ENCODE measurements at places on chromosomes 3 and 15.

GRCh38 chr3:49058011-49058410 is 28.8 kb upstream of the IMPDH2 start:
- no peak for DNase-seq

GRCh38 chr3:187982142-187982541 is 171.8 kb upstream of the LPP start:
- peak; percentile 48 for DNase-seq

- DNase-seq: no peak
Measured at GRCh38 chr15:77823736-77824135, 191.0 kb upstream of the LINGO1 start.

- DNase-seq: peak; percentile 88
Measured at GRCh38 chr3:57006949-57007419, 53.5 kb upstream of the SPATA12 start.

DNA sequence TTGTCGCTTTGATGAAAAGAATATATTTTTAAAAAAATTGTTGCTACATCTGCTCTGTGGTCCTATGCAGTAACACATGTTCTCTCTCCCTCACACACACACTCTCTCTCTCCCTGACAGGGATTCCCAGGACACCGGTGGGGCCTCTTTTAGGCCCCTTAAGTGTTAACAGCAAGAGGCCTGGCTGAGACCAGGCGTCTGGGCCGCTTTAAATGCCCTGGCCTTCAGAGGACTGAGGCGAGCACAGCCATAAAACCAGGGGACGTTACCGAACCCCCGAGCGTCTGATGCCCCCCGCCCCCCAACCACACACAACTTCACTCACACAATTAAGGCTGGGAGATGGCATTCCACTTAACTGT is 1.7 kb downstream of the BNC1 start:
- no peak for DNase-seq

DNA sequence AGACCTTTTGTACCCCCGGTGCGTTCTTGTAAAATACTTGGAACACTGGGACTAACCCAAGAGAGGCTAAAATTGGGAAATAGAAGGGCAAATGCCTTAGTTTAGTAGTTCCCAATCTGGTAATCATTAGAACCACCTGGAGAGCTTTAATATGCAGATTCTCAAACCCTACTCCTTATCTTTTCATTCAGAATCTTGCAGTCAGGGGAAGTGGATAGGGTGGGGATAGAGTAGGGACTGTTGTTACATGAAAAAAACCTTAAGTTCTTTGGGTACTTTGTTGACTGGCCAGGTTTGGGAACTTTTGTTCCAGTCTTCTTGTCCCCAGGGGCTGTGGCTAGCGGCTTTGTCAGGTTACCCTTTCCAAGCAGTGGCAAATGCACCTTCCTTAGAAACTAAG is 15.9 kb downstream of the MAPKBP1 start:
- no peak for DNase-seq

DNA sequence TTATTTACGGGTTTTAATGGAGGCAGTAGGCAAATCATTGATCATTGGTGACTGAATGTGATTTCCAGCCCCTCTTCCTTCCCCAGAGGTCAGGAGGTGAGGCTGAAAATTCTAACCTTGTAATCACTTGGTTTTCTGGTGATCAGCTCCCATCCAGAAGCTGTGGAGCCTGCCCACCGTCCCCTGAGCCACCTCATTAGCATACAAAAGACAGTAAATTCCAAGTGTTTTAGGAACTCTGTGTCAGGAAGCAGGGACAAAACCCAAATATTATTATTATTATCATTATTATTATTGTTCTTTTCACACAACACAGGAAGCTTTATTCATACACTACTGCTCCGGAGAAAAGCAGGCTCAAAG is 18.2 kb downstream of the FOXB1 start:
- no peak for DNase-seq

GRCh38 chr15:75211436-75212199 is 9.9 kb downstream of the C15orf39 start:
- DNase-seq: no peak

GRCh38 chr3:180704532-180704931 is 25.2 kb upstream of the CCDC39 start:
- DNase-seq: no peak

- no peak for DNase-seq
Measured at GRCh38 chr3:46734773-46735172, 17.1 kb upstream of the PRSS50 start.

GRCh38 chr15:51727141-51727897 is 10.1 kb downstream of the LYSMD2 start:
- DNase-seq: peak; percentile 24

DNA sequence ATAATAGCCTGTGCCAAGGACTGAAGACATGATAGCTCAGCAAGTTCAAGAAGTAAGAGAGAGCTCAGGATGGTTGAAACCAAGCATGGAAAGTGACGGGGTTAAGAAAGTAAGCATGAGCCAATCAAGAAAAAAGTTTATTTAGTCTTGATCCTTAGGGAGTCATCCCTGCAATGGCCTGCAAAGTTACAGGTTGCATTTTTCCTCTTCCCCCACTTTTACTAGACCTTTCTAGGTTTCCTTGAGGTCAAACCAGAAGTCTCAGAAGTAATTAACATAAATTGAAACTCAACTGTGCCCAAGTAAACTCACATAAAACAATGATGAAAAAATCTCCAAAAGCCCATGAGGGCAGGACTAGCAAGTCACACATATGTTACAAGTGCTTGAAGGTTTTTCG is 250.9 kb downstream of the MAGI1 start:
- no peak for DNase-seq

DNA sequence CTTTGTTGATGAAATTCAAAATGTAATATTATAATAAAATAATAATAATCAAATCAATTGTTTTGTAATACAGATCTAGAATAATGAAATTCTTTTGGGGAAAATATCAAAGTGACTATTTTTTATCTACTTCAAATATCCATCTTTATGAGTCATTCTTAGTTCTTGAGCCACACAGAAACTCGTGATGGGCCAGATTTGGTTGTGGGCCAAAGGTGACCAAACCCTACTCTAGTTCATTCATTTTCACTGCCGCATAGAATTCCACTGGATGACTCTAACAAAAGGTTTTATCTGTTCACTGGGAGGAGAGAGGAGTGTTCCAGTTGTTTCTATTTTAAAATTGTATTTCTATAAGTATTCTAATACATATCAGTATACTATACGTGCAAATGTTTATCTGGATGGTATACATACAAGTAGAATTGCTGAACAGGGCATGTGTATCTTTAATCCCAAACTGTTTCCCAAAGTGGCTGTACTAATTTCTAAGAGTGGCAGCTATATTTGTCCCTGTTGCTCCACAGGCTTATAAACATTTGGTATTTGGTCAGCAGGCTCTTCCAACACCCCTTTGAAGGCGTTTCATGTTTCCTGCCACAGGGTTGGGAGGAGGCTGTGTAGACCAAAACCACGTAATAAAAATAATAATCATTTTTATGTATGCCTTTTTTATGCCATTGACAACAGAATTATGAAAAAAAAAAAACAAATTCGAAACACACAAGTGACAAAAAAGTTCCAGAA is 7.3 kb upstream of the RTP3 start:
- DNase-seq: no peak

- peak; percentile 9 for DNase-seq
Measured at GRCh38 chr3:66413151-66413751, 87.6 kb downstream of the LRIG1 start.

- no peak for DNase-seq
Measured at GRCh38 chr3:122767540-122768372, 25.9 kb downstream of the HSPBAP1 start.

GRCh38 chr3:50445919-50446318 is 57.5 kb downstream of the CACNA2D2 start:
- DNase-seq: no peak

DNA sequence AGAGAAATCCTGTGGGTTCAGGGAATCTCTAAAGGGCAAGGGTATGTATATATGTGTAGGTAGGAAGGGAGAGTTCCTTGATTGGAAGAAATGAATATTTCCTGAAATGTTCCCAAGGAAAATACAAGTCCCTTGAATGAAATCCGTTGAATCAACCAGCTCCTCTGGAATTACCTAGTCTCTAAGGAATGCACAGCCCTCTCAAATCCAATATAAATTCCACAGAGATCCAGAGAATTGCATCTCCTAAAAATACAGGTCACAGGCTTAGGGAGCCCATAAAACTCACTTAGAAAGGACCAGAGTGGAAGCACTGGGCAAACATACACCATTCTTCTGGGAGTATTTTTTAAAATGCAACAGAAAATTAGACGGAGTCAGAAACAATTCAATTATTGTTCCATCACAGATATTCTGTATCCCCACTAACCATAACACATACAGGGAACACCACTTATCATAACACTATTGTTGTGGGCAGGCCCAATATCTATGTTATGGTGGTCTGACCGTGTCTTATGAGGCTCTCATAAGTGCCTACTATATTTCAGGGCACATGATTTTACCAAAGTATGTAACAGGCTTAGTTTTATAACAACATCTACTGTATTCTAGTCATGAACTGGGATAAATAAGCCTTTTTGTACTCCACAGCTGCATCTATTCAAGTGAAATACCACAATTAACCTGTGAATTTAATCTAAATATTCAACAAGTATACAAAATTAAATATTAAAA is 43.7 kb downstream of the IGSF11 start:
- no peak for DNase-seq

- no peak for DNase-seq
Measured at GRCh38 chr3:177611752-177612334, 414.6 kb upstream of the TBL1XR1 start.

DNA sequence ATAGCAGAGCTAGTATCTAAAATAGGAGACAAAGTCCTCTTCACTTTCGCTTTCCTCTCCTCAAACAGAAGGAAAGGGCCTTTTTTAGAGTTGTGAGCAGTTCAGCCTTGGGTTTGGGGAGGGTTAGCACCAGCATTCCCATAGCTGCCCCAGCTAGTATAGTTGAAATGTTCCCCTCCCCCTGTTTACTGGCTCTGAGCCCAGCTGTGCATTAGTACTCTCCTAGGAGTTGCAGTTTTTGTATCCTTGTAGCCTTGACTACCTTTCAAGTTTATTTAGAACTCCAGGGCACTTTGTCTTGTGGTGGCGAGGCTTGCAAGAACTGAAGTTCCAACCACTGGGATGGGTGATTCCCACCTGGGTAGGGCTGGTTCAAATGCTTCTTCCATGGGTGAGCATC is 245.1 kb upstream of the NAALADL2 start:
- peak; percentile 13 for DNase-seq

- peak; percentile 60 for DNase-seq
Measured at GRCh38 chr3:111315930-111316587, 225.9 kb upstream of the CD96 start.

- no peak for DNase-seq
Measured at GRCh38 chr15:81302701-81303109, 21.2 kb downstream of the STARD5 start.

DNA sequence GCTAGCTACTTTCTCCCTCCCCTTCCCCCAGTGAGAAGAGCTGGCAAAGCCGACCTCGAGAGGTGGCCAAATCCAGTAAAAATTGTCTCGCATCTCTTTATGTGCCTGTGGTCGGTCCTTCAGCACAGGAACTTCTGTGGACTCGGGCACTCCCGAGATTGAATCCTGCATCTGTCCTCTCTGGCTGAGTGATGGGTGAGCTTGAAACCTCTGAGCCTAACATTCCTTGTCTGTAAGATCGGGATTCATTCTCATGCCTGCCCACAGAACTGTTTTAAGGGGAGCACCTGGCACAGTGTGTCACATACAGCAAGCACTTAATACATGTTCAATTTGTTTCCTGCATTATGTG is 11.3 kb downstream of the CX3CR1 start:
- DNase-seq: no peak

DNA sequence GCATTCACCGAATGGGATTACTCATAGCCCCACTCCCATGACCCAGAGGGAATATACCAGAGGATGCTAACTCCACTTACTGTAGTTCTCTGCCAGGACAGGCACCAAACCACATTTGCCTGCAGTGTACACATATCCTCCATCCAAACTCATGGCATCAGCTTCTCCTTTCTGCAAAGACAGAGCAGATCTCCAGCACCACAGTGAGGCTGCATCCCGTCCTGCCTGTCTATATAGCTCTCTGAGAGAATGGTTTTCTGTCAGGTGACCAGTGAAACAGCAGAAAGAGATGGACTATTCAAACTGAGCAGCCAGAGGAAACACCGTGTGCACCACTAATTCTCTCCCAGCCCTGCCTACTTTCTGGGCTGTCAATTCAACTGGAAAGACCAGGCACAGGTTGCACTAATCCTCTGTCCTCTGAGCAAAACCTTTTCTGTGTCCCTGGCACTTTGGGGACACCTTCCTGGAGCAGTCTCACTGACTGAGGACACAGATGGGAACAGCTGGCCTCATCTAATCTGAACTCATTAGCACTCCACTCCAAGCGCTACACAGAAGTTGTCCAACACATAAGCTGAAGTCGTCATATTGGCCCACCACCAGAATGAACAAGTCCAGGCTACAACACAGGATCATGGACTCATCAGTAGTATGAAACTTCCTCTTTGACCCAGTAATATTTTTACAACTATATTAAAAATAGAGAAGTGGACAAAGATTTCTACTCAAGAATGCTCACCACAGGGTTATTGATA is 17.3 kb downstream of the LTF start:
- DNase-seq: no peak

DNA sequence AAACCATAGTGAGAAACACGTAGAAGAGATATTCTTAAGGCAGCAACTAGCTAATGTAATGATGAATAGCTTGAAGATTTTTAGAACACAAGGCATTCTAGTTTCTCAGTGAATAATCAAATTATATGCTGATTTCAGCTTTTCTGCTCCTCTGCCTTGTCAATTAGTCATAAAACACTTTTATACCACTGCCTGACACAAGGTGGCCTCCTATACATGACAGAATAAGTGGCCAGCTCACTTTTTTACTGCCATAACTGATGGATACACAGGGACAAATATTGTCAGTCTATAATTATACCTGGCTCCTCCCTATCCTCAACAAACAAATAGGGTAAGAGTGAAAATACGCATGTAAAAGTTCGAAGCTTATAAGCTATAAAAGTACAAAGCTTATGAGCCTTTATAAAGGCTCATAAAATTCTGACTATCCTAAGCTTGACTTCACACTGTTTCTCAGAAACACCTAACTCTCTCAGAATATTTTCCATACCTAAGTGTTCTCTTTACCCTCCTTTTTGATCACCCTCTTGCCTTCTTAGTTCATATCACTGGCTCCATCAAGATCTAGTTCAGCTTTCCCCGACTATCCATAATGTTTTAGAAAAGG is 81.6 kb downstream of the HERC1 start:
- peak; percentile 71 for DNase-seq

GRCh38 chr15:88645171-88646087 is 6.6 kb downstream of the ISG20 start:
- DNase-seq: no peak

DNA sequence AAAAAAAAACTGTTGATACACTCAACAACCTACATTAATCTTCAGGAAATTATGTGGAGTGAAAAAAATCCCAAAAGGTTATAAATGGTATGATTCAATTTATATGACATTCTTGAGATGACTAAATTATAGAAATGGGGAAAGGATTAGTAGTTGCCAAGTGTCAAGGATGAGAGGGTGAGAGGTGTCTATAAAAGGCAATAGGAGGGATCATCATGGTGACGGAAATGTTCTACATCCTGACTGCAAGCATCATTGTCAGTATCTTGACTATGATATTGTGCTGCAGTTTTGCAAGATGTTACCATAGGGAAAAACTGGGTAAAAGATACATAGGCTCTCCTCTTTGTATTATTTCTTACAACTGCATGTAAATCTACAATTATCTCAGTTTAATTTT is 125.6 kb downstream of the FRMD5 start:
- no peak for DNase-seq

Data from renal cortical epithelial cell (primary cell).